Fibroblast of skin of left biceps (primary cell): ENCODE measurements at places on chromosomes 5 and 9.

DNA sequence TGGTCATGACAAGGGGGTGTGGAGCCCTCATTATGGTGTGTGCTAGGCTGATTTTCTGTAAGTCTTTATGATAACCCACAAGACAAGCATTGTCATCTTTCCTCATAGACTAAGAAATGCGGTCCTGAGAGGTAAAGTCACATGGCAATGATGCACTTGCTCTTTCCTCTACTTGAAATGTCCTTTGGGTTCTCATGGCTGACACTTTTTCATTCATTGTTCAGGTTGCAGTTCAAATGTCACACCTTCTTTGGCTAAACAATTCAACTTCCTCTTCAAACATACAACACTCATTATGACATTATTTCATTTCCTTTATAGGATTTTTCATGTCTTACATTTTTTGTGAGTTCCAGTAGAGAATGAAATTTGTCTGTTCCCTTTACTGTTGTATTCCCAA lies 323.6 kb upstream of the PRR16 start:
- no peak for DNase-seq

DNA sequence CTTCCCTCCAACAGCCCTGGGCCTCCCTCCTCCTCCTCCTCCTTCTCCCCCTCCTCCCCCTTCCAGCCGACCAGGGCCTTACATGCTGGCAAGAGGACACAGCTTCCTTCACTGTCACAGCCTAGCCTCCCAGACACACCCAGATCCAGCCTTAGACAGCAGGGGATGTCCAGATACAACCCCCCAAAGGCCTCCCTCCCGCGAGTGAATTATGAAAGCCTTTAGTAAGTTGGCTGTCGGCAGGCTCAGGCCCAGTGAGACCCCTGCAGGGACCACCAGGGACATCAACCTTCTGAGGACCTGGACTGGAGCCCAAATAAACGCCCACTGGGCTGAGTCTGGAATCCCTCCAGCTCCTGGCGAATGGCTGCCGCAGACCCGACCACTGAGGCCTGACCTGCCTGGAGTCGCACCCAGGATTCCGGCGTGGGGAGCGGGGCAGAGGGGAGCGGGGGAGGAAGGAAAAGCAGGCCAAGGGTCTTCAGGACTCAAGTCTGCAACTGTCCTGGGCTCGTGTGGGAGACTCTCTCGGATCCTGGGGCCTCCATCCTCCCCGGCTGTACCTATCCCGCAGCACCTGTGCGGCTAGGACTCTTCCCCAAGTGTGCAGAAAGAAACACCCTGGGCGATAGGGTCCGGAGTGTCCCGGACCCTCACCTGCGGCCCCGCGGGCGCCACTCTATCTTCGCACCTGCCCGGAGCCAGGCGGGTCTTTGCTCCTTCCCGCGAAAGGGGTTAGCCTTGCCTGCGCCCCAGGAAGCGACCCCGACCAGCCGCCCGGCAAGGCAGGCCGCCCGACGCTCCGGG lies 705 bp downstream of the SEPTIN8 start:
- DNase-seq = no peak

DNA sequence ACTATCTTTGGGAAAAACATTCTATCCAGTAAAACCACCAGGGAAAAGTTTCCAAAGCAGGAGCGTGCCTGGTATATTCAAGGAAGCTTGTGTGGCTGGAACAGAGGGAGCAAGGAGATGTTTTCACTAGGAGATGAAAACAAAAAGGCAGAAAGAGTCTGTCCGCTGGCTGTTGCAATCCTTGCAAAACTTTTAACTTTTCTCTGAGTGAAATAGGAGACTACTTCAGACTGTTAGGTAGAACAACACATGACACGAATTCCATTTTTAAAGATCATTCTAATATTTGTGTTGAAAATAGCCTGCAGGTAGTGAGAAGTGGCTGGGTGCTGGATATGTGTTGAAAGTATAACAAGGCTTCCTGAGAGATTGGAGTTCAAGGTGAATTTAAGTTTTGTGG lies 69.5 kb downstream of the PRR16 start:
- no peak for DNase-seq

DNA sequence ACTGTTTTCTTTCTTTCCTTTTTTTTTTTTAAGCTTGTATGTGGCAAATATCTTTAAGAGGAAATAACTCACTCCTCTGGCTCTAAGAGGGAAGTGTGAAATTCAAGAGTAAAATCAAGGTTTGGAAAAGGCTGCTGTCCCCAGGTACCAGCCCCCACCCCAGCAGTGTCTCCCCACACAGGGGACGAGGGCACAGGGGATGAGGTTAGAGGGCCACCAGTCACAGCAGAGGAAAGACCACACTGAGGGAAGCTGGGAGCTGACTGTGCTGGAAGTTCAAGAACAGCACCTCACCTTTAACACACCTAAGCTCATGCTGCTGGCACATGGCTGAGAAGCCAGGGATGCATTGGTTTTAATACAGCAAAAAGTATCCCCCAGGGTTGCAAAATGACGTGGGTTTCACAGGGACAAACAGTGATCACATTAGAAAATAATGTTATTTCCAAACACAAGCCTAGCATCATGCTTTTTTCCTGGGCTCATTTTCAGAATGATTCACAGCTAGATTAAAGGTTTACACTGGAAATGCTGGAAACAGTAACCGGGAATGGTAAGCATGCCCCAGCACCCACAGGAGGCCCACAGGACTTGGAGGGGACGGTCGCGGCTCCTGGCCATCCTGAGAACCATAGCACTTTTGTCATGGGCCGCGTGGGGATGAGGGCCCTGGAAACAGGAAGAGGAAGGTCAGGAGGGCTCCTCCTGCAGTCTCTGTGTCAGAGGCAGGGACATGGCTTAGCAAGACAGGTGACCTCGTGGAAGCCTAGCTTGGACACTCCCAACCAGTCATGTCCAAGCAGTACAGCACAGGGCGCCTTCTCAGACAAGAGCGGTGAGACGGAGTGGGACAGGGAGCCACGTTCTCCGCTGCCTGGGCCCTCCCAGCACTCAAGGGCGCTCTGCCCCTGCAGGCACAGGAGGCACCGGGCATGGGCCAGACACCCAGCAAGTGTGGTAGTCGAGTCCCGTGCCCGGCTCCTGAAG lies 6.9 kb downstream of the LPCAT1 start:
- DNase-seq = no peak

GRCh38 chr5:73686912-73687311 lies 60.9 kb downstream of the ARHGEF28 start:
- no peak for DNase-seq

GRCh38 chr5:91245871-91246270 lies 137.2 kb downstream of the ARRDC3 start:
- DNase-seq = no peak

DNA sequence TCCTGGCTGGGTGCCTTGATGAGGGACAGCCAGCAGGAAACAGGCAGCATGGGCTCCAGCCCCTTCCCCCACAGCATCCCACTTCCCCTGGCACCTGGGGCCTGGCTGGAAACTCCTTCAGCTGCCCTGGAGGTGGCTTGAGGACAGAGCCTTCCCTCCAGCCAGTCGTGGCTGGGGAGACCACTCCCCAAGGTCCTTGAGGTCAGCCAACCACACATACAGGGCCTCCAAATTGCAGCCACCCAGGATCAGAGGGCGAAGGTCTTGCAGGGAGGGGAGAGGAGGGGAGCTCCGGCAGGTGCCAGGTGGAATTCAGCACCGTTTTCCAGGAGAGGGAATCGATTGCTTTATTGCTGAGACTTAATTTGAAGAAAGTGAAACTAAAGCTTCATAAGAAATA lies 280.4 kb downstream of the PBX3 start:
- DNase-seq = no peak

- DNase-seq = no peak
These were observed 136.0 kb upstream of the NREP start for GRCh38 chr5:111892949-111893348.

- no peak for DNase-seq
These were observed 41.6 kb downstream of the CHSY3 start for GRCh38 chr5:129945774-129946270.

DNA sequence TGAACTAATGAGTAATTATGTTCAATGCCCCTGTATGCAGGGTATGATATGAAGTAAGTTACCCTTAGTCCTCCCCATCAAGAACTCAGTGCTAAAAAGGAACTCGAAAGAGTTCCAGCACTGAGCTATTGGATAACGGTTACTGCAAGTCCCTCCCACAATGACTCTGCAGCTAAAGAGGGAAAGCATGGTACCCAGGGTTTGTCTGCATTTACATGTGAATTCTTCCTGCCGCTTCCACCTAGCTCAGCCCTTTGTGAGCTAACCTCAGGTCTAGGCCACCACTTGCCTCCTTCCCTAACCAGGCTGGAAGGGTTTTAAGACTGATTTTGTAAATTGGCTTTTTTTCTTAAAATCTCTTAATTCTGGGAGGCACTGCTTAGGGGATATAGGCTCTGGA lies 376.8 kb downstream of the EBF1 start:
- DNase-seq = no peak

- DNase-seq = no peak
These were observed 162.4 kb downstream of the ESM1 start for GRCh38 chr5:54823006-54823405.

GRCh38 chr9:72256931-72257330 lies 107.7 kb downstream of the GDA start:
- no peak for DNase-seq

GRCh38 chr9:31071606-31072286 lies 1312.7 kb upstream of the ACO1 start:
- no peak for DNase-seq

- peak; percentile 94 for DNase-seq
These were observed 108.9 kb upstream of the LHFPL2 start for GRCh38 chr5:78757269-78758053.

GRCh38 chr9:691825-692400 lies 149.6 kb upstream of the DMRT1 start:
- DNase-seq = no peak

- no peak for DNase-seq
These were observed 5.0 kb upstream of the PPP2R2B start for GRCh38 chr5:146883511-146883910.

DNA sequence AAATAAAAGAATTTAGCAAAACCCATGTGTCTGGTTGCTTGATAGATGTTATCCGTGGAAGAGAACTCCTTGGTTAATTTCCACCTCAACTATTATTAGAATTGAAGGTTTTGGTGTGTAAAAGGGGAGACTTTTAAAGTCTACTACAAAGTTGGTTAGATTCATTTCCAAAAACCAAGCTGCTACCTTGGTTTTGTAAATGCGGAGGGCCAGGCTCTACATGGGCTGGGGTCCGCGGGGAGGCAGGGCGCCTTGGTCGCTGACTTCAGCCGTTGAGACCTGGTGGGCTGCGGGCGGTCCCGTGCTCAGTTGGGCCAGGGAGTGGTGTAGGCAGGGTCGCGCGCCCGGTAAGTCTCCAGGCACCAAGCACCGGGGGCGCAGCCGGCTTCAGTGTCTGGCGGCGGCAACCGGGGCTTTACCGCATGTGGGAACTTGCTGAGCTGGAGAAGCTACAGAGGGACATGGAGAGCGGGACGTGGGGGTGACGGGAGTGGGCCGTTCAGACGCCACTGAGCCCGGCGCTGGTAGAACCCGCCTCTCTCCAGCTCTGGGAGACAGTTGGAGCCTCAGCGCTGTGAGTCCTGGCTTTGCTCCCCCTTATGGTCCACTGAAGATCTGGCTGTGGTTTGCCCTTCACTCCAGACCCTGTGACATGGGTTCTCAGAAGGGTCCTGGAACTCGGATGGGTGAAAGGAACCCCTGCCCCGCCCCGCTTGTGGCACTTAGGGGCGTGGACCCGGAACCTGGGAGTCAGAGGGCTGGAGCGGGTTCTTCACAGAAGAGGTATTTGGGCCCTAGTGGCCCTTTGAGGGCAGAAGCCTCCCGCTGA lies 11.8 kb downstream of the NR2F1 start:
- no peak for DNase-seq

DNA sequence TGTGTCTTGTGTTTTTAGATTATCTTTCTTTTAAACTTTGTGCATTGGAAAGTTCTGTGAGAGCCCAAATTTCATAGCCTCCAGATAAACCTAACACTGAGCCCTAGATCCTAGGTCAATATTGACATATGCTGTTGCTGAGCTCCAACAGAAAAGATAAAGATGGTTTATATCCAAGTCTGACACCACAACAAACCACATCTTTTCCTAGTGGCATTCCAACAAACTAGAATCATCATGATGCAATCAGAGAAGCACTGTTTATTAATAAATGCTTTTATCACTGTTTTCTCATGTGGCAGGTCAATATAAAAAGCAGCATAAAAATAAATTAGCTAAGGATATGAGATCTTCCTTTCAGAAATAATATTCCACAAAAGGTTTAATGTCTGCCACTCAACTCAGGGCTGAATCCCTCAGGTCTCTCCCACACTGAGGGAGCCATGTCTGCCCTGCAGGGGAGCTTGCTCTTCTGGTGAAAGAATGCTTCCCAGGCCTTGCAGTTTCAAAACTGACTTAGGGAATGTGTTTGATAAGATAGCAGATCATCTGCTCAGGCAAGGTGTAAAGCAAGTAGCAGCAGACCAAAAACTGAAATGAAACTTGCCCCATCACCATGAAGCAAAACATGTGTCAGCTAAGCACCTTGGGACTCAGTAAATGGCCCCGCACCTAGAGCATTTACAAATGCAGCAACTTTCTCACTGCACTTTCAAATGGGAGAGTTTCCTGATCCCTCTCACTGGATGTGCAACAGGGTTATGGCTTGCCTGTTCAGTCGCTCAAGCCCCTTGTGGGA lies 493.0 kb downstream of the AGTPBP1 start:
- peak; percentile 57 for DNase-seq

- no peak for DNase-seq
These were observed 193.0 kb upstream of the C9orf72 start for GRCh38 chr9:27766073-27766835.

DNA sequence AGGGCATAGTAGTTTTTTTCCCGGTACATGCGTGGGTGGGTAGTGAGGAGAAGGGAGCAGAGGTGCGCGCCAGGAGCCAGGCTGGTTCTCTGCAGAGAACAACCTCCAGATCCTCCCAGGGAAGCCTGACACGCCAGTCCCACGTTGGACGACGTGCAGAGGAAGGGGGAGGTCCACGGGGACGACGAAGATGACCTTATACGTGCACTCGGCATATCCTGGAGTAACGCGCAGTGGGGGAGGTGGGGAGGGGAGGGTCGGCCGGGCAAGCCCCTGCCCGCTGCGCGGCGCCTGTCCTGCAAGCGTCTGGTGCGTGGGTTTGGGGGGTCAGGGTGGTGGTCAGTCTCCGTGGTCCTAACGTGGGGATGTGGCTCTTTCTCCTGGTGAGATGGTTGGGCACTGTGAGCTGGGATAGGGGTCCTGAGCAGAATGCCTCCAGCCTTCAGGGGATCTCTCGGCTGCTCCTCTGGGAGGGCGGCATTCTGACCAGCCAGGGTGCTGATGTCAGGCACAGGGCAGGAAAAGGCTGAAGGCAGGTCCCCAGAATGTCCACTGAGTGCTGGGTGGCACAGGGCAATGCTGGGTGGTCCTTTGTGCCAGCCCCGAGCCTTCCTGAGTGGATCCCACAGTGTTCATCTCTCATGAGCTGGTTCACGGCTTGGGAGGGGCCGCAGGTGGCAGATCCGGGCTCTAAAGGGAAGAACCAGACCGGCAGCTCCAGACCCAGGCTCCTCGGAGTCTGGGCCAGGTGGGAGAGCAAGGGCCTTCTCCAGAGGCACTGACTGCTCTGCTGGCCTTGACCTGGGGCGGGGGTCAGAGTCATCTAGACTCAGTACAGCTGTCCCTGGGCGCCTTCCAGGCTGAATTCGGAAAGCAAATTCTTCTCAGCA lies 10.5 kb upstream of the SCGB3A1 start:
- DNase-seq = no peak

- DNase-seq = no peak
These were observed 41.6 kb upstream of the PDE8B start for GRCh38 chr5:77168879-77169244.

GRCh38 chr5:156974328-156974727 lies 11.3 kb upstream of the TIMD4 start:
- no peak for DNase-seq
